Right renal cortex interstitium (tissue), 3 donors: ENCODE measurements at places on chromosomes 7 and 10. TPM values are rescaled to one million over a fixed set of nuclear protein-coding genes. Genes with fewer than 3 reads are reported as not detected.

- no peak for DNase-seq
Measured at GRCh38 chr7:147584771-147585193, 1005.8 kb upstream of the C7orf33 start.

GRCh38 chr10:94223702-94224370 lies 138.9 kb downstream of the NOC3L start:
- no peak for DNase-seq

DNA sequence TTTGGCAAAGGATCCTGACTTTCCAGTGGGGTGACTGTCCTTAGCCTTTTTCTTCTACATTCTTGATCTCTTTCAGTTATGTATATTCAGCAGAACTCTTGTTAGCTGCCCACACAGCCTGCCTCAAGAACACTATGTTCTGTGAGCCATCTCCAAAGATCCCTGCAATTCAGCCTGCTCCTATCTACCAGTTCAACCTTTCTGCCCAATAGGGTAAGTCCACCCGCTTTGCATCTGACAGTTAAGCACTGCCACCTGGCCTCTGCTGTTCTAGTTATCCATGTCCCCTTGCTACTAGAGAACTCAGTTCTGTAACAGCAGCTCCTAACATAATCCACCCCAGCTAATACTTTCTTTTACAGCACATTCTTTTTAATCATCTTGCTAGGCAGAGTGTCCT lies 13.5 kb downstream of the OR9A2 start:
- DNase-seq: no peak

GRCh38 chr7:23335136-23335535 lies 36.0 kb downstream of the MALSU1 start:
- no peak for DNase-seq

DNA sequence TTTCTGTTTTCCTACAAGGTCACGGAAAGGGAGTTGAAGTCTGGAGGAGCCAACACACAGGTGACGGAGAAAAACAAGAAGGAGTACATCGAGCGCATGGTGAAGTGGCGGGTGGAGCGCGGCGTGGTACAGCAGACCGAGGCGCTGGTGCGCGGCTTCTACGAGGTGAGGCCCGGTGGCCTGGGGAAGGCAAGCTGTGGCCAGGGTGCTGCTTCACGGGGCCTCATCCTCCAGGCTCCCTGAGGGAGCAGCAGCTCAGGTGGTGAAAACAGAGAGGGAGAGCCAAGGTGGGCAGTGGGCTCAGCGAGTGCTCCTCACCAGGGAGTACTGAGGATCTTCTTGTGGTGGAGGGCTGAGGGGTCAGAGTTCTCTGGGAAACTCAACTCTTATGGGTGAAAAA lies 32.5 kb upstream of the STK17A start:
- DNase-seq: no peak

- DNase-seq: no peak
Measured at GRCh38 chr10:44477046-44477425, 92.1 kb upstream of the CXCL12 start.

The PSTK gene
- polyA plus RNA-seq: 9.2 TPM

The STEAP1B gene
- 1.9 TPM for polyA plus RNA-seq
